ENCODE measurements at places on chromosomes 13 and 19. TPM values are rescaled to one million over a fixed set of nuclear protein-coding genes. Genes with fewer than 3 reads are reported as not detected.

PCDH9 gene
- total RNA-seq = 2.5 TPM

CD79A gene
- total RNA-seq = not detected

EID2 gene
- 15.2 TPM for total RNA-seq

KLK13 gene
- total RNA-seq = not detected

ZNF85 gene
- total RNA-seq = 1.5 TPM

TEX26 gene
- total RNA-seq = 0.44 TPM

CCDC70 gene
- total RNA-seq = not detected

WASF3 gene
- 12.2 TPM for total RNA-seq

SIGLEC11 gene
- total RNA-seq = not detected

GPATCH1 gene
- 9.2 TPM for total RNA-seq

PDX1 gene
- not detected for total RNA-seq

CRX gene
- total RNA-seq = not detected

TLE6 gene
- 0.87 TPM for total RNA-seq

KL gene
- total RNA-seq = 0.15 TPM

LGI4 gene
- total RNA-seq = 0.29 TPM

LHB gene
- not detected for total RNA-seq

MTUS2 gene
- total RNA-seq = not detected

OR10H1 gene
- total RNA-seq = not detected

IGFL1 gene
- total RNA-seq = not detected

OR7D2 gene
- not detected for total RNA-seq

KLK15 gene
- not detected for total RNA-seq

NKPD1 gene
- under 0.01 TPM for total RNA-seq

HIPK4 gene
- not detected for total RNA-seq

APOC4 gene
- not detected for total RNA-seq

EFNA2 gene
- not detected for total RNA-seq

SPACA4 gene
- total RNA-seq = not detected

LTBP4 gene
- total RNA-seq = 308 TPM

IFNL1 gene
- total RNA-seq = not detected

EDNRB gene
- 48.1 TPM for total RNA-seq

LRCH1 gene
- total RNA-seq = 15.6 TPM

LHFPL6 gene
- 40.0 TPM for total RNA-seq

RRAS gene
- total RNA-seq = 46.0 TPM

ZNF442 gene
- total RNA-seq = 3.5 TPM

BAX gene
- 84.1 TPM for total RNA-seq

MYBPC2 gene
- total RNA-seq = not detected

MBD3L2 gene
- not detected for total RNA-seq

SKA3 gene
- 8.1 TPM for total RNA-seq

COL5A3 gene
- 5.0 TPM for total RNA-seq

FCAR gene
- not detected for total RNA-seq

PEAK3 gene
- not detected for total RNA-seq

UBE2L5 gene
- total RNA-seq = 0.17 TPM

PSG6 gene
- total RNA-seq = 1.0 TPM
